T-helper 1 cell (primary cell): ENCODE measurements at places on chromosomes 6 and 20.

GRCh38 chr6:149942461-149942829 lies 631 bp downstream of the ULBP2 start:
- DNase-seq: no peak

DNA sequence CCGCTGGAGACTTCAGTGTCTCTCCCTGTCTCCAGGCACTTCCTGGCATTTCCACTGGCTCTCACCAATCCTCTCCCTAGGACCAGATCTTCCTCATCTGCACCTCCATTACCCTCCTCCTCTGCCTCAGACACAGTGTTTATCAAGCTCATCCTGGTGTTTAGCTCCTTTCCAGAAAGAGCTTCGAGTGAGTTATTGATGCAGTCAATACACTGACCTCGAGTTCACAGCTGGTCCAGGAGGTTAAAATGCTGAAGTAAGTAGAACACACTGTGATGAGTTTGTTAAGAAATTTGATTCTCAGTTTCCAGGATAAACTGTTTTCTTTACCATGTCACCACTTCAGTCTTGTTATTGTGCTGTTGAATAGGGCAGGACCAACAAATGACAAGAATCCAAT lies 42.1 kb upstream of the ARMC2 start:
- no peak for DNase-seq

GRCh38 chr6:43455531-43456428 lies at the start of gene DLK2:
Gene DLK2, minus strand, starts transcription at chr6:43455548. Its CDS starts 723 bp downstream, at chr6:43454825.
- peak; percentile 32 for DNase-seq

- DNase-seq: no peak
Observed at GRCh38 chr20:47198996-47199552, 157.4 kb downstream of the ZMYND8 start.

DNA sequence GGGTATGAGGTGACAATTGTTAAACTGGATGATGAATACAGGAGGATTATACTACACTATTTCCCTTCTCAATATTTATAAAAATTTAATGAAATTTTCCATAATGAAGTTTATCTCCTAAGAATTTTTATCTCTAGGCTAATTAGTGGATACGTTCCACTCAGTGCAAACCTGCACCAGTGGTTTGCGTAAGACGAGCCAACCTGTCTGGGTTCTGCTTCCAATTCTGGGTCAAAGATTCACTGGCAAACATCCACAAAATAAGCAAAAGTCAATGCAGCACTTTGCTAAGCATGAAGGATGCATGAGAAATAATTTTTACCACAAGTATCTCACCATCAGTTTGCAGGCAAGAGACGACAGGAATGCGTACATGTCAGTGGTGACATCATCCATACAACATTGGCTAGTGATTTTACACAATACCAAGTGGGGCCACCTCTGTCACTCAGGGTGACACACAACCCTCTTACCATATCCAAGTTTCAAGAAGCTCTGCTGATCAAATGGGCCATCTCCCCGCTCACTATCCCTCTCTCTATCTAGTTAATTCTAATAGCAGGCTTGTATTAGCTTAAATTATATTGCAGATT lies 51.7 kb downstream of the FAM50B start:
- DNase-seq: no peak

DNA sequence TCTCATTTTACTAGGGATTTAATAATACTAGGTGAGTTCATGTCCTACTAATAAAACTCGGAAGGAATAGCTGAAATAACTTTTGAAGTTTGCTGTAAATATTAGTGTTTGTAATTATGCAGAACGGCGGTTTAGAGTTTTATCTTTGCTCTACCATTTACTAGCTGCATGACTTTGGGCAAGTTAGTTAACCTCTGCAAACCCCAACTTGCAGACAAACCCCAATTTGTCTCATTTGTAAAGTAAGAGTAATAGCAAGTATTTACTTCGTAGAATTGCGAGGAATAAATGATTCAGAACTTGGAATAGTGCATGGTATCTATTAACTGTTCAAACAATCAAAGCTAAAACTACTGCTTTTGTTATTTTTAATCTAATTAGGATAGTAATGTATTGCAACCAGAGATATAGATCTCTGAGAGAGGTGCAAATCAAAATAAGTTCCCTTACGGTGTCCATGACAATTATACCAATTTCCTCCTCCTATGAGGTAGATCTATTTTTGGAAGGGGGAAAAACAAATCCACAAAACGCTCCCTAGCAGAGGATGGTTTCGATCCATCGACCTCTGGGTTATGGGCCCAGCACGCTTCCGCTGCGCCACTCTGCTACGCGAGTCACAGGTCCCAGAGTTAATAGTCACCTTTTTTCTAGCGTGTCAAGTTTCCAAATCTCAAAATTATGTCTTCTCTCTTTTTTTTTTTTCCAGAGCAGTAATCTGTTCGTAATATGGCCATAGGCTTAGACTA lies 35.1 kb upstream of the BTN3A2 start:
- peak; percentile 63 for DNase-seq

GRCh38 chr6:81689580-81689979 lies 62.9 kb downstream of the TENT5A start:
- DNase-seq: no peak
